NCI-H1105 treated with DMSO at 0.1 percent for 48 hours (cell line): ENCODE measurements at places on chromosomes 16 and 17.

- no peak for DNase-seq
Measured at GRCh38 chr16:4376126-4376892, 4.7 kb downstream of the VASN start.

- no peak for DNase-seq
Measured at GRCh38 chr17:82370471-82371332, 863 bp upstream of the UTS2R start.

DNA sequence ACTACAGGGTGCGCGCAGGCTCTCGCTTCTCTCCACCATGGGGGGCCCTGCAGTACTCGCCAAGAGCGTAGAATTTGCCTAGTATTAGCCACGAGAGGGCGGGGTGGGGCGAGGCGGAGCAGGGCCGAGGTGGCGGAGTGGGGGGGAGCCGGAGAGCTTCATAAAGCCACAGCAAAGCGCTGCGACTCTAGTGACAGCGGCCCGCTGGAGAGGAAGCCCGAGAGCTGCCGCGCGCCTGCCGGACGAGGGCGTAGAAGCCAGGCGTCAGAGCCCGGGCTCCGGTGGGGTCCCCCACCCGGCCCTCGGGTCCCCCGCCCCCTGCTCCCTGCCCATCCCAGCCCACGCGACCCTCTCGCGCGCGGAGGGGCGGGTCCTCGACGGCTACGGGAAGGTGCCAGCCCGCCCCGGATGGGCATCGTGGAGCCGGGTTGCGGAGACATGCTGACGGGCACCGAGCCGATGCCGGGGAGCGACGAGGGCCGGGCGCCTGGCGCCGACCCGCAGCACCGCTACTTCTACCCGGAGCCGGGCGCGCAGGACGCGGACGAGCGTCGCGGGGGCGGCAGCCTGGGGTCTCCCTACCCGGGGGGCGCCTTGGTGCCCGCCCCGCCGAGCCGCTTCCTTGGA lies at the start of gene TBX21:
Gene TBX21, plus strand, starts transcription at position 190 of the 627 bp plus-strand sequence. Its CDS starts 219 bp downstream, at position 409.
- DNase-seq = peak; percentile 61

DNA sequence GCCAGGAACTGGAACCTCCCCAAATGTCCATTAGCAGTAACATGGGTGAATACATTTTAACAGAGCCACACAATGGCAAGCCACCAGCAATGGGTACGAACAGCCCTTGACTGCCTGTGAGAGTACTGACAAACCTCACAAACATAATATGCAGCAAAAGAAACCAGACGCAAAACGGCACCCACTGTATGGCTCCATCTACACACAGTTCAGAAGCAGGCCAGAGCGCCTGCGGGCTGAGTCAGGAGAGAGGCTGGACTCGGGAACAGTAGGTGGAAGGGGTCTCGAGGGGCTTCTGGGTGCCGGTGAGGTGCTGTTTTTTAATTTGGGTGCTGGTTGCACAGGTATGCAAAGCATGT lies 77.4 kb upstream of the TOB1 start:
- DNase-seq = no peak

- peak; percentile 31 for DNase-seq
Measured at GRCh38 chr17:44105483-44105882, 18.0 kb downstream of the HDAC5 start.

DNA sequence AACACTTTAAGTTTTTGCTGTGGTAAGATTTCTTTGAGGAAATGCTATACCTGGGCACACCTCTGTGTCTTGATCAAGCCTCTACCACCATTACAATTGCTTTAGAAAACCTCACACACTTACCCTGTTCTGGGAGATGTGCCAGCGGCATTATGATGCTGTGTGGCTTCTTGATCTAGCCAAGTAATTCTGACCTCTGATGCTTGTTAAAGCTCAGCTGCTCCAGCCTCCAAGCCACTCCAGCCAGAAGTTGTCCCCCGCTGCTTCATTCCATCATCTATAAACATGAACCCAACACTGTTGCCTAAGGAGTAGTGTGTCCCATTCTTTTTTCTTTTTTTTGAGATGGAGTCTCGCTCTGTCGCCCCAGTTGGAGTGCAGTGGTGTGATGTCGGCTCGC lies 60.1 kb downstream of the CYLD start:
- DNase-seq = no peak

DNA sequence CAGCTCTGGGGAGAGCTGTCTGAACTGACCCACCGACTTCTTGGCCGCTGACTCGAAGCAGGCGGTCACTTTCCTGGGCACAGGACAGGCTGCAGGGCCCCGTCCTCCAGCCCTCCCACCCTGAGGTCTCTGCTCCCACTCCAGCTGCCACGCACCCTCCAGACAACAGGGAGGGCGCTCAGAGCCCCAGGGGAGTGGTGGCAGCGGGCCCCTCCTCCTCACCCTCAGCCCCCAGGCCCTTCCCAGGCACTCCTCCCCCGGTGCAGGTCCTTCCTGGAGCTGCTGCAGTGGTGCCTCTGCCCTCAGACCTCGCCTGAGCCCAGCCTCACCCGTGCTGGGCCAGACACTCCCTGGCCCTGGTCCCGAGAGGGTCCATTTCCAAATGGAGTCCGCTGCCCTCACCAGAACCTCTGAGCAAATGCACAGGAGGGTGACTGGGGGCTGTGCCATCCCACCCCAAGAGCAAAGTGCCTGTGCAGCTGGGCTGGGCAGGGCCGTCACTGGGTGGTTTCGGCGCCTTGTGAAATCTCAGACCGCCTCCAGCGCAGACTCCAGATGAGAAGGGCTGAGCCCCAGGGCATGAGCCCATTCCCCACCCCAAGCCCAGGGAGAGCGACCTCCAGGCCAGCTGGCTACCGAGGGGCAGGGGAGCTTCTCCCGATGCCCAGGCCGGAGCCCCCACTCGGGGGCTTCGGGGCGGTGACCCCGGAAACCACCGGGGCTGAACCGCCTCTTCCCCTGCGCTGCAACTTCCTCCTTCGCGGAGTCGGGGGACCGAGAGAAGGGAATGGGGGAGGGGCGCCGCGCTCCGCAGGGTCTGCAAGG lies 717 bp downstream of the CYBA start:
- DNase-seq = no peak

DNA sequence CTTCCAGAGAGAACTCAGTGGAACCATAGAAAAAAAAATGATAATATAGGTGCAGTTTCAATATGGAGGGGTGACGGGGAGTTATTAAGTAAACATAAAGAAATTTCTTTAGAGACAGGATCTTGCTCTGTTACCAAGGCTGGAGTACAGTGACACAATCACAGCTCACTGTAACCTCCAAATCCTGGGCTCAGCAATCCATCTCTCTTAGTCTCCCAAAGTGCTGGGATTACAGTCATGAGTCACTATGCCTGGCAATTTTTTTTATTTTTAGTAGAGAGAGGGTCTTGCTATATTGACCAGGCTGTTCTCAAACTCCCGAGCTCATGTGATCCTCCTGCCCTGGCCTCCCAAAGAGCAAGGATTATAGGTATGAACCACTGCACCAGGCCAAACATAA lies 48.8 kb downstream of the NLRC5 start:
- no peak for DNase-seq

DNA sequence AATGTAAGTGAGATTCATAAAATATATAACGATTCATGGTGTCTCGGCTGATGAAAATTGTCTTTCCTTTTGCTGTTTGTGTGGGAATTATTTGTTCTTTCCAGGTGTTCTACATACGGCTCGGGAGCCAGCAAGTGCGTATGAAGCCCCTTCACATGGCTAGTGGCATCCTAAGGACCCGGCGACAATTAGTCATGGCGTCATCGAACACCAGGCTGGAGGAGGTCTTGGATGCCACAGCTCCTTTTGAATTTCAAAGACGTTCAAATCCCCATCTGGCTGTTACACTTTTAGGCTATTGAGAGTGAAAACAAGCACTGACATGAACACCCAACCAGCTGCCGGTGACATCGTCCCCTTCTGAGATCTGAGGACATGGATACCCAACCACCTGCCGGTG lies 397.7 kb upstream of the TNRC6C start:
- no peak for DNase-seq

- DNase-seq = no peak
Measured at GRCh38 chr16:3625911-3626732, 14.7 kb upstream of the SLX4 start.

DNA sequence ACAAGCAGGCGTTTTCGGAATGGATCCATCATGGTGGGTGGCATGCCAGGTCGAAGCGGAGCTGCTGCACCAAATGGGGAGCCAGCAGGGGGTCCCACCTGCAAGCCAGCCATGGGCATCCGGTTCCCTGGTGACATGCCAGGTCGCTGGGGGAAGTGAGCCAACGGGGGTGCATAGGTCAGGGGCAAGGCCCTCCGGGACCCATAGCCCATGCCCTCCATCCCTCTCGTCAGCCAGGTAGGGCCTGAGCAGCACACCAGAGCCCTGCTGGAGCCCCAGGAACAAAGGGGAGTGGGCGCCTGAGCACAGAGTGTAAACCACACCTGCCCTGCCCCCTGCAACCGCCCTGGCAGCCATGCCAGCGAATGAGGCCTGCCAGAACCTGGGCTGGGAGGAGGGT lies 5.0 kb downstream of the SMARCD2 start:
- DNase-seq = no peak

DNA sequence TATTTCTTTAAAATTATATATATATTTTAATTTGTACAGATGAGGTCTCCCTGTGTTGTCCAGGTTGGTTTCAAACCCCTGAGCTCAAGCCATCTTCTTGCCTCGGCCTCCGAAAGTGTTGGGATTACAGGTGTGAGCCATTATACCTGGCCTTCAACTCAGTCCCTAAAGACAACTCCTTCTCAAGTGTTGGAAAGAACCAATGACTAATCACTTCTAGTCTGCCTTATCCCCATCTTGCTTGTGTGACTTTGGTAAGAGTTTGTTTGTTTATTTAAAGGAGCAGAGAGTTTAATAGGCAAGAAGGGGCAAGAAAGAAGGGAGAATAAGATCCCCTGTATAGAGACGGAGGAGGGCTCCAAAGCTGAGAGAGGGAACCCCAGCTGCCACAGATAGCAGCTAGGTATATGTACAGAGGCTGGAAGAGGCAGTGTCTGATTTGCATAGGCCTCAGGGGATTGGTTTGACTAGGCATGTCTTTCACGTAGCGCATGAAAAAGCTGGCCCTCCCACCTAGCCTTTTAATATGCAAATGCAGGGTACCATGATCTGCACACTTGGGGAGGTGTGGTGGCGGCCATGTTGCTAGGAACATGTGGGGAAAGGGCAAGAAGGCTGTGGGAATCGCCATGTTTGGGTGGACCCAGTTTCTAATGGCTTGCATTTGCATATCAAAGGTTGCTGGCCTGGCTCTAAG lies 21.5 kb downstream of the ABCC1 start:
- no peak for DNase-seq

DNA sequence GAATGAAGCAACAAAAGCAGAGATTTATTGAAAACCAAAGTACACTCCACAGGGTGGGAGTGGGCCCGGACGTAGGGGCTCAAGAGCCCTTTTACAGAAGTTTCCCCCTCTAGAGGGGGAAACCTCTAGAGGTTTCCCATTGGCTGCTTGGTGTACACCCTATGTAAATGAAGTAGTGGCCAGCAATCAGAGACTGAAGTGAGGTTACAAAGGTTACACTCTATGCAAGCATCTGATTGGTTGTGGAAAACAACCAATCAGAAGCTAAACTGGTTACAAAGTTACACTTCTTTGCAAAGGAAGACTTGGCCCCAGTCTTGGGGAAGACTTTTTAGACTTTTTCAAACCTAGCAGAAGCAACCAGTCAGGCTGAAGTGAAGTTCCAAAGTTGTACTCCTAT lies 27.1 kb downstream of the CRAMP1 start:
- DNase-seq = no peak

GRCh38 chr17:57957120-57957850 lies 2.1 kb upstream of the CUEDC1 start:
- DNase-seq = no peak

- no peak for DNase-seq
Measured at GRCh38 chr17:45841186-45841585, 3.5 kb upstream of the SPPL2C start.

DNA sequence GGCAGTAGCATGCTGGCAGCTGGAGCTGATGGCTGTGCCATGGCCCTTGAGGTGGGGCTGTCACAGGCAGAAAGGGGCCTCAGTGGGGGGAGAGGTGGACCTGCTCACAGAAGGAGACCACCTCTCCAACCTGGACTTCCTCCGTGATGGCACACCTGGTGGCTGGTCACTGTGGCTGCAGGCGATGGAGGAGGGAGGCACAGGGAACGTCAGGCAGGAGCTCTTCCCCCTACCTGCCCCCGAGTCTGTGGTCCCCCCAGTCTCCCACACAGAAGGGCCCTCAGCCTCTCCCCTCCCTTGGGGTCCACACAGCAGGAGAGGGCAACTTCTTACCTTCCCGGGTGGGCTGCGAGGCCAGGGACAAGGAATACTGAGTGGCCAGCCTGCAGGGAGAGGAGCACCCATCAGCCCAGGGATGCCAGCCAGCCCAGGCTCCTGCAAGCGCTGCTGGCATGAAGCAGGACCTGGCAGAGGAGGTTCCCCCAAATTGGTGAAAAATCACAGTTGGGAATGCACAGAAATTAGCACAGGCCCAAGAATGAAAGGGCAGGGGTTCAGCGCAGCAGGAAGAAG lies 96.5 kb downstream of the GOSR1 start:
- no peak for DNase-seq

DNA sequence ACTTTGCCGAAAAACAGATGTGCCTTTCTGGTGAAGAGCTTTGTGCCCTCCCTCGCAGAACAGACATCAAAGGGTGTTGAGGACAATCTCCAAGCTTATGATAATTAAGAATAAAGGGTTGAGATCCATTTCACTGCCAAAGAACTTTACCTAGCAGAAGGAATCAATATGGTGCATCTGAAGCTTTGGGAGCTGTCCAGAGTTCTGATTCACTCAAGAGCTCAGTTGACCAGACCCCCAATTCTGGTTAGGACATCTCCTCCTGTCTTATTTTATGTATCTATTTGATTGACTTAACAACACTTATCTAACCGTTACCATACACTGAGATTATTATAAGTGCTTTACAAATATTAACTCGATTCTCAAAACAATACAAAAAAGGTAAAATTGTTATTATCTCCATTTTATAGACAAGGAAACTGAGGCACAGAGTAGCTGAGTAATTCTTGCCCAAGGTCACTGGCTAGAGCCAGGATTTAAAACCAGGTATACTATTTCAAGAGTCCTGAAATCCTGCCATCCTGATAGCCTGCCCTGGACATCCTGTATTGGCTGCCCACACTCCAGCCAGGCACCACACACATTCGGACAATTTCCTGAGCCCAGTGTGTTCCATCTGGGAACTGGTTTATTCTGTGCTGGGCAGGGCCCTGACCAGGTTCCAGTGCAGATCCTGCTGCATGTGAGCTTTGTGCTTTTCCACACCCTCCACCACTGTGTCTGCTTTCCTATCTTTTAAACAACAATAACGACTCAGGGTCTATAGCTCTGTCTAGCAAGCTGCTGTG lies 29.8 kb downstream of the PITPNM3 start:
- DNase-seq = no peak

DNA sequence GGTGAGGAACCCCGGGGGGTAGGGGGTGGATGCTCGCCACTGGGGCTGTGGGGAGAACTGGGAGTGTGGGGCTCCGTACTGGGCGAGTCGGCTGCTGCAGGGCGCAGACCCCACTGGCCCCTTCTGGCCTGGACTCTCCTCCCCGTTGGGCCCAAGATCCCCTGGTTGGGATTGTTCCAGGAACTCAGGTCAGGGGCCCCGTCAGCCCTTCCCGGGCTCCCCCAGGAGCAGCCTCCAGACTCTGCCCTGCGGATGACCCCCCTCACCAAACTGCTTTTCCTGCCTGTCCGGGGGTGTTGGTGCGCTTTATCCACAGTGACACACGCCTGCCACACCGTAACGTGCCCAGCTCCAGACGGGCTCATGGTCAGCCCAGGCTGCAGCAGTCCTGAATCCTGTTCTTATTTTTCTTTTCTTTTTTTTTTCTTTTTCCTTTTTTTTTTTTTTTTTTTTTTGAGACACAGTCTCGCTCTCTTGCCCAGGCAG lies 21.1 kb downstream of the CENPX start:
- no peak for DNase-seq

GRCh38 chr17:39996800-39997199 lies 16.2 kb downstream of the PSMD3 start:
- DNase-seq = no peak
